ENCODE measurements at places on chromosomes 7 and 10.
A peak's percentile ranks its signal among the peaks of the same experiment; 100 is the strongest.

DNA sequence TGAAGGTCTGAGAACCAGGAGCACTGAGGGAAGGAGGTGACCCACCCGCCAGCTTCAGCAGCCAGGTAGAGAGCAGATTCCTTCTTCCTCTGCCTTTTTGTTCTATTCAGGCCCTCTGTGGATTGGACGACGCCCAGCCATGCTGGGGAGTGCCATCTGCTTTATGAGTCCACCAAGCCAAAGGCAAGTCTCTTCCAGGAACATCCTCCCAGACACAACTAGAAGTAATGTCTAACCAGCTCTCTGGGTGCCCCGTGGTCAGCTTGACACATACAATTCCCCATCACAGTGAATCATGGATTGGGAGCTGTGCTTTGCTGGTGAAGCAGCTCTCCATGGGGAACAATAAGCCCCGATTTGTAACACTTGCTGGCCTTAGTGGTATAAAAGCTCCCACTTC, 125.2 kb downstream of the CCDC3 start:
- DNase-seq: no peak
- no peaks in the 10 kb centered on the region for H3K36me3 ChIP-seq
- H3K27me3 ChIP-seq: peaks cover 11% of the 10 kb centered on the region
- H3K4me3 ChIP-seq: no peak overlapping the region
- H3K4me1 ChIP-seq: no peaks in the 10 kb centered on the region
- H3K27ac ChIP-seq: no peak overlapping the region

DNA sequence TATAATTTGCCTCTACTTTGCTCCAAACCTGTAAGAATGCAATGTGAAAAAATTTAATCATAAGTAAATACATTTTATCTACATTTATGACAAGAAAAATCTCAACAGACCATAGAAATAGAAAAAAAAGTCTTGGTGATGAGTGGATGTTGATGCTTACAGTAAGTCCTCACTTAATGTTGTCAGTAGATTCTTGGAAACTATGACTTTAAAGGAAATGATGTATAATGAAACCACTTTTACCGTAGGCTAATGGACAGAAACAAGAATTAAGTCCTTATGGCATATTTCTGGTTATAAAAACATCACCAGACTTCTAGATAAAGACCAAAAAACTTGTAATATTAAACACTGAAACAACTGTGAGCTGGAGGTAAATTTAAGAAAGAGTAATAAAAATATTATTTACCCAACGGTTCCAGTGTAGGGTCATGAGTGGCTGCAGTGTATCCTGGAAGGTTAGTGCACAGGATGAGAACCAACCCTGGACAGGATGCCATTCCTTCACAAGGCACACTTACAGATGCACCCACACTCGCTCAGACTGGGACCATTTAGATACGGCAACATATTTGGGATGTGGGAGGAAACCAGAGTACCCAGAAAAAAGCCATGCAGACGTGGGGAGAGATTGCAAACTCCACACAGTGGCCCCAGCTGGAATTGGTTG, 76.3 kb downstream of the GLCCI1 start:
- H3K36me3 ChIP-seq: peaks cover 47% of the 10 kb centered on the region
- DNase-seq: no peak
- H3K27ac ChIP-seq: peak overlapping the region; percentile 75
- H3K4me1 ChIP-seq: peaks cover 60% of the 10 kb centered on the region
- no peaks in the 10 kb centered on the region for H3K27me3 ChIP-seq
- H3K4me3 ChIP-seq: peak overlapping the region; percentile 33

DNA sequence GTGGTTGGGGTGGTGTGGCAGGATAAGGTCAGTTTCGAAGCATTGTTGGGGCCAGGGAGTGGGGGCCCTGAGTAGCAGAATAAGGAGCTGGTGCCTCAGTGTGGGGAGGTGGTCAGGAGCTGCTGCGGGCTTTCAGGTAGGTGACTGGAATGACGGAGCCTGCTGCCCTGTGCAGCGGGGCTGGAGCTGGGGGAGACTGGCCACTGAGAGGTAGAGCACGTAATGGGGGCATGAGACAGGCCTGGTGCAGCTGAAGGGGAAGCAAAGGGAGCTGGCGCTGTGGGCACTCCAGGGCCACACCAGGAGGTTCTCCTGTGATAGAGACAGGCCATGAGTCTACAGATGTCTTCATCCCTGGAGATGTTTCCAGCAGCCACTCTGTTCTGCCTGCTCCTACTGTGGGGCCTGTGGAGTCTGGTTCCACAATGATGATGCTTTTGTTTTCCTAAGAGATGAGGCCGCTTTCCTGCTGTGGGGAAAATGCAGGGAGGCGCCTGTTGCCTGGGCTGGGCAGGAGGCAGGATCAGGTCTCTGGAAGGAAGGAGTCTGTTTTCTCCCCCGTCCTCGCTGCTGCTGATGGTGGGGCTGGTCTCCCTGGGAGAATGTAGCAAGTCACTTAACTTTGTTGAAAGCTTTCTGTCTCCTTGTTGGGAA, 31.1 kb downstream of the NUB1 start:
- H3K36me3 ChIP-seq: peaks cover 40% of the 10 kb centered on the region
- no peak overlapping the region for H3K27ac ChIP-seq
- H3K4me3 ChIP-seq: no peak overlapping the region
- no peak for DNase-seq

- DNase-seq: no peak
- peak overlapping the region; percentile 67 for H3K4me3 ChIP-seq
- H3K27me3 ChIP-seq: peaks cover 42% of the 10 kb centered on the region
- H3K27ac ChIP-seq: peak overlapping the region; percentile 1
- H3K4me1 ChIP-seq: peaks cover 52% of the 10 kb centered on the region
Observed at GRCh38 chr7:138902161-138902560, 79.0 kb downstream of the KIAA1549 start.

DNA sequence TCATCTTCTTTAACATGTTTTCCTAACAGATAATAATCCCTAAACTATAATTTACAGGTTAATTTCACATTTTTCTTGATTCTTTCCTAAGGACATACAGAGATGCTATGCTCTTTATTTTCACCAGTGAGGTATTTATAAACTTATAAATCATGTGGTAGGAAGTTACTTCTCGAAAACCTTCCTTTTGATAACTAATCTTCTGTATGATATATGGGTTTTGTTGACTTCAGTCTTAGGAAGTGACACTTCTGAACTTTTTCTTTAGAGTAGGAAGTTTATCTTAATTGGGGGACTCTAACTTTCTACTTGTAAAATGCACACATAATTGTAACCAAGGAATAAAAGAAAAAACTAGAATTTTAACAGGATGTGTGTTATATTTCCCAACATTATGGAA, 9.8 kb upstream of the PNPLA8 start:
- H3K27me3 ChIP-seq: peaks cover 28% of the 10 kb centered on the region
- no peak for DNase-seq
- H3K4me3 ChIP-seq: no peak overlapping the region
